Tibial nerve (tissue), 4 donors: ENCODE measurements at places on chromosomes 2 and 18. TPM values are rescaled to one million over a fixed set of nuclear protein-coding genes. Genes with fewer than 3 reads are reported as not detected.

- DNase-seq = no peak
Observed at GRCh38 chr18:23575309-23575651, 11.0 kb downstream of the NPC1 start.

MDH1B gene
- 0.63 TPM for total RNA-seq

GRCh38 chr2:176189681-176190641, 1.5 kb downstream of the HOXD1 start:
- no peak for DNase-seq

DNA sequence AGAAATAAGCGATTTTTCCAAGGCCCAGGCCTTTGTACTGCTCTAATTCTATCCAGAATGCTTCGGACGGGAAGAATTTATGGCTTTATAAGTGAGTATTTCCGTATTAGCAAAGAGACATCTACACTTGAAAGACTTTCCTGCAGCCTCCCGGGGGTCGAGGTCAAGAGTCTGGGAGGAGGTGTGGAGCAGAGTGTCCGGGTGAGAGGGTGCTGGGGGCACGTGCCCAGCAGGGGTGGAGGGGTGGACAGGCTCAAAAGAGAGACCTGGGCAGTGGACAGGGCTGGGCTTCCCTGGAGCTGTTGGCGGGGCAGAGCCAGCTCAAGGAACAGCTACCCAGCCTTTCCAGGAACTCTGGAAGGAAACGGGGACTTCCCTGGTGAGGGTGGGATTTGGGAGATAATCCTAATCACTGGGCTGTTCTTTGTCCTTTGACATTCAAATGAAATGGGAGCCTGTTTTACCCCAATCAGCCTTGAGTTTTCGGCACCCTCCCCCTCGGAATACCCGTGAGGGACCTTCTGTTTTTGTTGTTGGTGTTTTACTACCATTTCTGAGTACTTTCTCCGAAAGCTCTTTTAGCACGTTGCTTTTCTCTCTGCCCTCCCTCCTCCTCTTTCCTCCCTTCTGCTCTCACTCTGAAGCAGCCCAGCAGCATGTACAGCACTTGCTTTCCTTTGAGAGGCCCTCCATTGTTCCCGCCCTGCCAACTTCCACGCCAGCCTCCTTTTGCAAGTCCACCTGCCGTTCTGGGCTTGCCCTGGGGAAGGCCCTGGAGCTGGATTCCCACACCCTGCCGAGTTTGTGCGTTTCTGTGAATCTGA, 164.7 kb downstream of the AGAP1 start:
- DNase-seq = no peak

SH3RF3 gene
- 7.4 TPM for total RNA-seq

GAL3ST2 gene
- total RNA-seq = not detected

- DNase-seq = no peak
Observed at GRCh38 chr2:140624200-140624599, 1506.6 kb downstream of the LRP1B start.

DNA sequence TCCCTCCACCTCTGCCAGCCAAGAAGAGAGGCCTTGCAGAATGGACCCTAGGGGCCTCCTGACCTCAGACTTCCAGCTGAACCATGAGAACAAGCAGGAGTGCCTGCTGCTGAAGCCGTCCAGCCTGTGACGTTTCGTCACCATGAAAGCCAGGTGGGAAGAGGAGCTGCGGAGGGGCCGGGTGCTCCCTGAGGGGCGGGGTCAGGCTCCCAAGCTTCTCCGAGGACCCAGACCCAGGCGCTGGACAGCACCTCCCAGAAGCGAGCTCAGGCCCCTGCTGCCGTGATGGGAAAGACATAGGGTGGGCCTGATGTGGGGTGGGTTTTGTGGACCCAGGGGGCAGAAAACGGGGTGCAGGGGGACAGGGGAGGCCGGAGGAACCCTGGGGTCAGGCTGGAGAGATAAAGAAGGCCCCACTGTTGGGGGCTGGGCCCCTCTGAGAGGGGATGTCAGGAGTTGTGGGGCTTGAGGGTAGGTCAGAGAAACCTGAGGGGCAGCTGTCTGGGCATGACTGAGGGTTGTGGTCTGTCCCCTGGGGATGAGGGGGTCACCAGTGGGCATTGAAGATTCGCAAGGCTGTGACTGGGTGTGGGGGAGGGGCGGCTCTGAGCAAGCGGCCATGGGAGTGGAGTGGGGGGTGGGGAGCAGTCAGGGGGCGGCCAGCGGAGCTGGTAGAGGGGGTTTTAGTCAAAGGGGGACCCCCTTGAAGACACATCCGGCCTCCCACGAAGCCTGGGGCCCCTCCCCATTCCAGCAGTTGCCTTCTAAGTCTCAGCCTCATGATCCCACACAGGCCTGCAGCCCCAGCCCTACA, 73.4 kb upstream of the ODC1 start:
- DNase-seq = no peak

PPP1CB gene
- 217 TPM for total RNA-seq

- no peak for DNase-seq
Observed at GRCh38 chr18:21205695-21206094, 36.3 kb upstream of the GREB1L start.

IER3IP1 gene
- total RNA-seq = 7.5 TPM
